ENCODE measurements at places on chromosomes 12 and 14.

DNA sequence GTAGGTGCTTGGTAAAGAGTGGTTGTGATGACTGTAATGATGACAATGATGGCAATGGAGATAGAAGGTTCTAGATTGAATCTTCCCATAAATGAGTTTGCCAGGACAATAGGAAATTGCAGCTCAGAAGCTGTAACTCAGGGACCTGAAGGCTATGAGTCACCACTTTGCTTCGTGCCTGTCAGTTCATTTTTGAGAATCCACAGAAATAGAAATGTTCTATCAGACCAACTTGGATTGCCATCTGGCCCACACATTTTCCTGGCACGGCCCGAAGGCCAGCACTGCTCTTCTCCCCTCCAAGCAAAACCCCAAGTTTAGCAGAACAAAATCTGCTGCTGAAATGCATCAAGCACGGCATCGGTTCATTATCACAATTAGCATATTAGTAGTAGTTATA is 1127.0 kb downstream of the BCL11B start:
- no peak for DNase-seq

- no peak for DNase-seq
These were observed 21.1 kb downstream of the FUT8 start for GRCh38 chr14:65433646-65434045.

DNA sequence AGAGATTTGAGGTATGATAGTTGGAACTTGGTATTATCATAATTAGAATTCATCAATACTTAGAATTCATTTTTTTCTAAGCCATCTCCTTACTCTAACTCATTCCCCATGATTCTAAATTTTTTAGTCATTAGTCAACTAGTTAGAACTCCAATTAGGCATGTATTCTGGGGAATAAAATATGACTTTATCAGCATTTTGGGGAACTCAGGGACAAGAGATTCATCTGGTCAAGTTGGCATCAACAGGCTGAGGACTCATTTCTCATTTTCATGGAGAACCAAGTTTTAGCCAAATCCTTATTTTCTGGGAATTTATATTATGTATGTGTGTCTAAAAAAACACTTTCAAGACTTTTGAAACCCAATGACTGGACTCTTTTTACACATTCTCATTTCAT is 29.2 kb downstream of the DIP2B start:
- no peak for DNase-seq

DNA sequence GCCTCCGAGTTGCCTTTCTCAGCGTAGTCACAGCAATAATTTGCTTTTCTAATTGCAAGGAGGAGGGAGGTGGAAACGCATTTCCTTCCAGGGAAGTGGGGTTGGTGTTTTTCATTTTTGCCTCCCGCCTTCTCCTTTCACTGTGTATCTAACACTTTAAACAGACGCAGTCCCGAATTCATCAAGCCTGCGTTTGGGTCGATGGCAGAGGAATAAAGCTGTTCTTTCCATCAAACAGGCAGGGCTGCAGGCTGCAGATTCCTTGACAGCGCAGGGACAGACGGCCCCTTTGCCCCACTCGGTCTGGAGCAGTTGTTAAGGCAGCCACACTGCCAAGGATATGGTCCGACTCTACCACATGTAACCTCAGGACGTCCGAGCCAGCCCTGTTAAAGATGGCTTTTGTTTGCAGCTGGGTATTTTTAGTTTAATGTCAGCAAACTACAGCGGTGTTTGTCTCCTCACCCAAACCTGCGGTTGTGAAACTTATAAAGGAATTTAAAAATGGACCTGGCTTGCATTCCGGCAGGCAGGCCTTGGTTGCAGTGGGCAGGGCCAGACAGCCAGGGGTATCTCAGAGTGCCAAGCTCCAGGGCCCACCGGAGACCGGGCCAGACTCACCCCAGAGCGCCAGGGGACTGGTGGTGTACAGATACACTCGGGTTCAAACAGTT is 2.1 kb downstream of the CHST11 start:
- no peak for DNase-seq

DNA sequence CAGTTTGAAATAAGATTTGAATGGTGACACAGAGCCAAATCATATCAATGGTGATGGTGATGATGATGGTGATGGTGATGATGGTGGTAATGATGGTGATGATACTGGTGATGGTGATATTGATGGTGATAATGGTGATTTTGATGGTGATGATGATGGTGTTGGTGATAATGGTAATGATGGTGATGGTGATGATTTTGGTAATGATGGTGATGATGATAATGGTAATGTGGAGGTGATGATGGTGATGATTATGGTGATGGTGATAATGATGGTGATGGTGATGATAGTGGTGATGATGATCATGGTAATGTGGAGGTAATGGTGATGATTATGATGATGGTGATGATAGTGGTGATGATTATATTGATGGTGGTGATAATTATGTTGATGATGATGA is 311.9 kb upstream of the SFSWAP start:
- DNase-seq, result no peak

GRCh38 chr12:64746663-64747062 is 12.5 kb downstream of the GNS start:
- no peak for DNase-seq

GRCh38 chr12:49967777-49968250 is 4.9 kb upstream of the AQP6 start:
- DNase-seq, result no peak

- no peak for DNase-seq
These were observed 20.2 kb upstream of the CHGA start for GRCh38 chr14:92902726-92903125.

GRCh38 chr14:67646131-67646530 is 26.4 kb downstream of the ARG2 start:
- no peak for DNase-seq

DNA sequence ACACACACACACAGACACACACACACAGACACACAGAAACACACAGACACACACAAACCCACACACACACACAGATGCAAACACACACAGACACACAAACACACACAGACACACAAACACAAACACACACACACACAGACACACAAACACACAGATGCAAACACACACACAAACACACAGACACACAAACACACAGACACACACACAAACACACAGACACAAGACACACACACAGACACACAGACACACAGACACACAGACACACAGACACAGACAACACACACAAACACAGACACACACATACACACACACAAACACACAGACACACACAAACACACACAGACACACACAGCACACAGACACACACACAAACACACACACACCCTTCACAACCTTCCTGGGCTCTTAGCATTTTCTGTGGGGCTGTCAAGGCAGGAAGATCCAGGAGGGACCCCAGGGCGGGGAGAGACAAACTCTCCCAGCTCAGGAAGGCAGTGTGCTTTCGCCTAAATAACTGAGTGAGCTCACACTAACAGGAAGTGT is 24.2 kb upstream of the INF2 start:
- DNase-seq, result no peak

DNA sequence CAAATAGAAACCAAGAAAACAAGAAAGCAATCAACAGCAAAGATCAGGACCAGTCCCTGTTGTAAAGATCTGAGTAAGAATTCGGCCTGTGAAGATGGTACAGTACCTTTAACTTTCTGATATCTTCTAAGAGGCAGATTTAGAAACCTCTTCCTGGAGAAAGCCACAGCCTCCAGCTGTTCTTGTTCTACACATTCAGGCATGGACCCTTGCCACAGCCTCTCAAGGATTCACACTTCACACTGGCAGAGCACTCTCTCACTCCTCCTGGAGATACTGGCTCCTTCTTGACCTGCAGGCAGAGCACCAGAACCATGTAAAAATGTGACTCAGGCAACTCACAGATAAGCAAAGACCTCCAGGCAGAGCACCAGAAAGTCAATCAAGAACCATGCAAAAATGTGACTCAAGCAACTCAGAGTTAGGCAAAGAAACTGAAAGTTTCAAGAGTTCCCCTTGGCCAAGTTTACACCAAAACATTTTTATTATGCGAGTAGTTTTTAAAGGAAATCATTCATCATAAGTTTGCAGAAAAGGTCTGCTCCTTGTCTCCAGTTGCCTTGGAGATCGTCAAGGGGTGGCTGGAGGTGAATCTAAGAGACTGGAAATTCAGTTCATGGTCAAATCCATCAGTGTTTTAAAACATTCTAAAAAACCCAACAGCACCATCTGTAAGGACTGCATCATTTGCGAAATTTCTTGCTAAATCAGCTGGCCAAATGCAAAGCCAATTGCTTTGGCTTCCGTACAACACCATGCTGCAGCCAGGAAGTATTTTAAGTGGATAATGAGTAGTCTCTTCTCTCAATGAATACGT is 119.3 kb upstream of the MDM1 start:
- no peak for DNase-seq
